ENCODE measurements at places on chromosomes 2 and 18. TPM values are rescaled to one million over a fixed set of nuclear protein-coding genes. Genes with fewer than 3 reads are reported as not detected.
A peak's percentile ranks its signal among the peaks of the same experiment; 100 is the strongest.

Gene EFHD1
- total RNA-seq: 5.4 TPM

Gene DPP4
- total RNA-seq: 8.2 TPM

Gene ASB18
- not detected for total RNA-seq

Gene RAD51AP2
- total RNA-seq: 0.18 TPM

Gene TRAPPC8
- 35.6 TPM for total RNA-seq

Gene RASGRP3
- 0.58 TPM for total RNA-seq

Gene GALM
- 17.6 TPM for total RNA-seq

Gene CPO
- total RNA-seq: not detected

Gene SPIRE1
- 25.1 TPM for total RNA-seq

Gene CYP1B1
- 55.6 TPM for total RNA-seq

Gene NCOA1
- 35.1 TPM for total RNA-seq

Gene BARD1
- 25.0 TPM for total RNA-seq

DNA sequence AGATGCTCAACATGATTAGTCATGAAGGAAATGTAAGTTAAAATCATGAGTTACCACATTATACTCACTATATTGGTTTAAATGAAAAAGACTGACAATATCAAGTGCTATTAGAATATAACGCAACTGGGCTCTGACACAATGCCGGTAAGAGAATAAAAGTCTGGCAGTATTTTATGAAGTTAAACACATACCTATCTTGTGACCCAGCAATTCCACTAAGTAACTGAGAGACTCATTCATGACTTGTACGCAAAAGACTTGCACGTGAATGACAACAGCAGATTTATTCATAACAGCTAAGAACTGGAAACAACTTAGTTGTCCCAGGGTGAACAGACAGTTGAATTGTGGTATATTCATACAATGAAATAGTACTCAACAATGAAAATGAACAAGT is 342.1 kb downstream of the SLC4A3 start:
- DNase-seq: no peak

DNA sequence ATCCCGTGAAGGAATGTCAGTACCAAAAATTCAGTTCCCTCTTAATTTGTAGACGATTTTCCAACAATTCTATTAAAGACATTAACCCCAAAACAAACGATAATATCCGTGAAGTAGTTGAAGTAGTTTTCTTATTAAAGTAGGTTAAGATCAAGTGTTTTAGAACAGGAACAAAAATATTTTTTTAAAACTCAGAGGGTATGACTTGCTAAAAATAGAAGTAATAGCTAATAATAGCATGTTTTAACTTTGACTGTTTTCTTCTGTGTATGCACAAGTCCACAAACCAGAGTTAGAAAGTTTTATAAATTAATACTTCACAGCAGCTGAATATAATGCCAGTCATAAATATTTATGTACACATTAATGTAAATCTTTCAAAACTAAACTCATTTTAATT is 2.4 kb downstream of the DNAJC10 start:
- DNase-seq: no peak

DNA sequence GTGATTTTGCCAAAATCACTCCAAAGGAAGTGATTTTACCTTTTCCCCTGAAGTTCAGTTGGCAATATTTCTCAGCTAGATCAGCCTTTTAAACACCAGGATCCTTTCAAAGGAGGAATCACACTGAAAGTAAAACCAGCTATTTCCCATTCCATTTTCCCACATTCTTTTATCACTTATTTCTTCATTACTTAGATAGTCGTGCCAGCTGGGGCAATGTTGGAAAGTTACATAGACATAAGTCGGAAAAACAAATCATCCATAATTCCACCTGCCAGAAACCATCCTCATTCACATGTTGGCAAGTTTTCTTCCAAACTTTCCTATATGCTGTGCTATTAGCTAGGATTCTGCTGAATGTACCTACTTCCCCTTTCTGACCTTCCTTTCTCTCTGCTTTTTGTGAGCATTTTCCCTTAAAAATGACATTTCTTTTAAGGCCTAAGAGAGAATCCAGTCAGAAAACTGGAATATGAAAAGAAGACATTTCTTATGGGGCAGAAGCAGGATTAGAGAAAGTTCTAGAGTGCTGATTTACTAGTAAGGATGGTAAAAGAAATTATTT is 170.0 kb upstream of the STK17B start:
- no peak for DNase-seq

- no peak for DNase-seq
Observed at GRCh38 chr2:105428387-105429018, 29.7 kb upstream of the FHL2 start.

- no peak for DNase-seq
Observed at GRCh38 chr2:43810452-43810851, 28.2 kb downstream of the ABCG5 start.

- no peak for DNase-seq
Observed at GRCh38 chr2:51825823-51826222, 793.9 kb upstream of the NRXN1 start.

- no peak for DNase-seq
Observed at GRCh38 chr2:209305026-209305425, 118.8 kb upstream of the MAP2 start.

- no peak for DNase-seq
Observed at GRCh38 chr2:23244617-23245016, 140.4 kb upstream of the KLHL29 start.

DNA sequence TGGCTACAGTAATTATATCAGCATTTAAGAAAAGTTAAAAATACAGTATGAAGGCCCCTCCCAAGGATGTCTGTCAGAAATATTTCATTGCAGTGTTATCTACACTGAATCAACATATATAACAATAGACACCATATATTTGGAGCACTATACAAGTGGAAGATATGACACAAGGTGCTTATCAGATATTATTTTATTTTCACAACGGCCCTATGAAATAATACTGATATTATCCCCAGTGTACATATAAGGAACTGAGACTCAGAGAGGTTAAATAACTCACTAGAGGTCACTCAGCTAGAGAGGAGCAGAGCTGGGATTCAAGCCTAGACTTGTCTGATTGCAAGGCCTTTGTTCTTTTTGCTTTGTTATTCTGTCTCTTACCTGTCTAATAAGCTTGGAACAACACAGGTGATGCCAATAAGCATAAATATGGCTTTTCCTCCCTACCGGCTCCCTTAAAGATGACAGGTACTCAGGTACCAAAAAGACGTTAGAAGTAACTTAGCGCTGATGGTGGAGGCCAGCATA is 4.7 kb upstream of the SLC40A1 start:
- no peak for DNase-seq

GRCh38 chr2:235852526-235852920 is 315.7 kb downstream of the GBX2 start:
- no peak for DNase-seq

DNA sequence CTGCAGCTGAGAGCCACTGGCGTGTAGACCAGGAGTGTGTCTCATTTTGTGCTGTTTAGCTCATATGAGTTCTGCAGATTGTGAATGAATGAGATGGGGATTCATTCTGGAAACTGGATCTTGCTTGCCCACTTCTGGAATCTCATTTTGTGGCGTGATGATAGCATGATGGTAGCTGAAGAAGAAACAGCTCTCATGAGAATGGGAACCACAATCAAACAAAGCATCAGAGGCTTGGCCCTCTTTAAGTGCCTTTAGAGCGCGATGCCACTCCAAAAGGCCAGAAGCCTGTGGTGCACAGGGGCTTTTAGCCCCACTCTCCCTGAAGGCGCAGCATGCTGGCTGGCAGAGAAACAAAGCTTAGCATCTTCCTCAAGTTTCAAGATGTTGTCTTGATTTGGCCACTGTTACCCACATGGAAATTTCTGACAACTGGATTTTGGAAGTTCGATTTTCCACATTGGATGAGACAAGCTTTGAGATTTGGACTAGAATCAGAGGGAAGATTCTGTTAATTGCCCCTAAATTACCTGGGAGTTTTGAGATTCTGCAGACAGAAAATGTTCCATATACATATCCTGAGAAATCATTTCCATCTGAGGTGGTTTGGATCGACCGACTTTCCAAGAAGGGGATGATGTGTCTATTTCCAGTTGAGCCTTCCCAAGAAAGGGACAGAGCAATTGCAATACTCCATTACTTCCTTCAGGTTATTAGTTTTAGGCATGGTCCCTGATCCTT is 234.5 kb downstream of the VAPA start:
- DNase-seq: peak; percentile 7

DNA sequence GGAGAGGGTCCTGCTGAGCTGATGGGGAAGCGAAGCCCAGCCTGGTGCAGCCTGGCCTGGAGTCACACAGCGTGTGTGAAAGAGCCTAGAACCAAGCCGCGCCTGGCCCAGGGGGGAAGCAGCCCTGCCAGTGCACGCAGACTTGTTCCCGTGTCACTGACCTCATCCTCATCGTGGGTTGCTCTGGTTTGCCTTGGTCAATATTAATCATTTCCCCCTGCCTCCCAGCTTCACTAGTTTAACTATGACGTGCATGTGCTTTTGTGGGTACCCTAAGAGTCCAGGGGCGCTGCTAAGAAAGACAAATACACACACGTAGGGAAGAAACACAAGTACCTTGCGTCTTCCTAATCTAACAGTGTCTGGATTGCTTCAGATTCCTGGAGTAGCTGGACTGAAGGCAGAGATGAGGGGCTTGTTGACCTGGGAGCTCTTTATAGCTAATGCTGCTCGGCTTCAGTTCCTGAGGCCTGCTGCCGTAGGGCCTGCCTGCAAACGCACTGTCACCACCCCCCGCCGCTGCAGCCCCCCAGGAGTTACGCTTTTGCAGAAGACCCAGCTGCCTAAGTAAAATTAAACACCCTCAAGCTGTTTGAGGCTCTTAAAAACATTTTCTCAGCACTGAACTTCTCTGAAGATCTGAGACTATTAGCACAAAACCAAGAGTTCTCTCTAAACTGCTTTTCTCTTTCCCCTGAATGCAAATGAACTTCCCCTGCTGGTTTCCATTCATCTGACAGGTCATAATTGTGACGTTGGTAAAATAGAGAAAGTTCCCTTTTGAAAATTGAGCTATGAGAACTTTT is 159.2 kb downstream of the FAM210A start:
- DNase-seq: no peak

GRCh38 chr18:45355944-45356520 is 259.2 kb upstream of the SLC14A2 start:
- DNase-seq: no peak

DNA sequence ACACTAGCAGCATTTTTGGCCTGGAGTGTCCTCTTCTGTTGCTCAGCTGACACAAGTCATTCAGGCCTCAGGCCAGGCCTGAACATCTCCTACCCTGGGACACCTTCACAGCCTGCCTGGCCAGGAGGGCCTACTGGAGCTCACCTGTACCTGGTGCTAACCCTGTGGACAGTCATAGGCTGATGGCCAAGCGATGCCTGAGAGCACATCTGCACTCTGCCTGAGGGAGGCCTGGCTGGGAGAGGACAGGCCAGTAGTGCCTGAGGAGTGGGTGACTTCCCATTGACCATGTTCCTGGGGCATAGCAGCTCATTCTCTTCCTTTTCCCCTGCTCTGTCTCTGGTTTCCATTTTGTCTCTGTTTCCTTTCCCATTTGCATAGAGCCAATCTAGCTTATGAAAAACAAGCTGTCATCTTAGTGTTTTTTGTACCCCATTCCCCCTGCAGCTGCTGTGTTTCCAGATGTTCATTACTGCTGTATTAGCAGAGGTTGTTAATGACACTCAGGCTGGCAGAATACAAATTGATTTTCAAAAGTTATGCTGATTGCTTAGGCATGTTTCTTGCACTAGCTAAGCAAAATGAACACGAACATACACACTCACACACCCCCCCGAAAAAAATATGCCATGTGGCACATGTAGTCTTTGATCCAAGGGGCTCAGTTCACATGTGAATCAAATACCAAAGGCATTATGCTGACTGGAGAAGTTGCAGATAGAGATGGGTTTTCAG is 149.7 kb upstream of the HS6ST1 start:
- DNase-seq: peak; percentile 37

GRCh38 chr2:12240206-12240605 is 476.5 kb upstream of the TRIB2 start:
- no peak for DNase-seq

- no peak for DNase-seq
Observed at GRCh38 chr2:190357600-190357999, 14.2 kb downstream of the INPP1 start.

- DNase-seq: no peak
Observed at GRCh38 chr2:225272173-225272572, 127.3 kb upstream of the NYAP2 start.

DNA sequence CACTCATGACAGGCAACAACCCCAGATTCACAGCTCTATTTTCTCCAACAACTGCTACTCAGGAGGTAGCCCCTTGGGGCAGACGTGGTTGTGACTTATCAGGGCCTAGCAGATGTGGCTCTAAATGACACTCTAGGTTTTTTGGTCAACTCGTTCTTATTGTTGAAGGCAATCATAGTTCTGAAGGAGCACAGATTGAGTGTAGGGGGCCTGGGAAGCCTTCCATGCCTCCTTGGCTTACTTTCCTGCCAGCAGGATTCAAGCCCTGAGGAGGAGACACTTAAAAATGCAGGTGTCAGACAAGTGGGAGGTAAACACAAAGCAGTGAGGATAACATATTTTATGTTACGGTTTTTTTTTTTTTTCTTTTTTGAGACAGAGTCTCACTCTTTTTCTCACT is 23.5 kb upstream of the SUCLG1 start:
- DNase-seq: no peak

DNA sequence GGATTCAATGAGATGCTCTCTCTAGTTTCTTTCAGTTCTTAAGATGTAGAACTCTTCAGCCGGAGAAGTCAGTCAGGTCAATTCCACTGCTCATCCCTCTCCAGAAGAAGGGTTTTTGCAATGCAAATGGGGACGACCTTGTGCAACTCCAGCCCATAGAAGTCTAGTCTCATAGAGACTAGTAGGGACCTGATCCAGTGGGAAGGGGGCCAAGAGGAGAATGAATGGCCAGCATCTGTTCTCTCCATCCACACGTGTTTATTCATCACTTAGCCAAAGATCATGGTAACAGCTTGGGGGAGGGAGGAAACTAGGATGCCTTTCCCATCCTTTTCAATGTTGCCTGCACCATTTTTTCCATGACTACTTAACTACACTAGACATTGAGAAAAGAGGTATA is 120.2 kb downstream of the LAMA3 start:
- no peak for DNase-seq

DNA sequence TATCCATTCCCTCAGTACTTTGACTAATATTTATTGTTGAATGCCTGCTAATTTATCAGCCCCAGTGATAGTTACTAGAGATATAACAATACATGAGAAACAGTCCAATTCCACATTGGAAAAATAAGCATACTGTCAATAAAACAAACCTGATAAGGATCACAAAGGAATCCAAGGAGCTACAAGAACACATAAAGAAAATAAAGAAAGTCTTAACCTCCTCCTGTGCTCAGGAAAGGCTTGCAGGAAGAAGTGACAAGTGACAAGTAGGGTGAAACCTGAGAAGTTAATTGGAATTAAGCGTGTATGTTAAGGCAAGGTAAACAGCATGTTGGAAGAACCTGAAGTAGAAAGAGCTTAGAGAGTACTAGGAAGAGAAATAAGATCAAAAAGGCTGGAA is 20.3 kb upstream of the ASNSD1 start:
- DNase-seq: no peak

DNA sequence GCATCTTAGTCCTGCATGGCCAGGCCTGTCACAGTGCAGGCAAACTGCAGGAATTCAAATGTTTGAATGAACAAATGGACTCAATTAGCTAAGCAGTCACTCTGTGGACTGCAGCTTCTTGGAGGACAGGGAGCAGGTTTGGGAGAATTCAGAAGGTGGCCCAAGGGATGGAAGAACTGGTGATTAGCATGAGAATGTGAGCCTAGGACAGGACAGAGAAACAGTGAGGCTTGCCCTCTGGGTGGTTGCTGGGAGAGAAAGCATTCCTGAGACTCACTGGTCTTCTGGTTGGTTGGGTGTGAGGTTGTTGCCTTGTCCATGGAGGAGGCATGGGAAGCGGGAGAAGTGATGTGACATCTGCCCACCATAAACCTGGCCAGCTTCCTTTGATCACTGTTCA is 13.7 kb downstream of the IL1RL2 start:
- DNase-seq: no peak
